Right ventricle myocardium superior (tissue), 1 donor: ENCODE measurements at places on chromosomes 1 and 21. TPM values are rescaled to one million over a fixed set of nuclear protein-coding genes. Genes with fewer than 3 reads are reported as not detected.
A peak's percentile ranks its signal among the peaks of the same experiment; 100 is the strongest.

- DNase-seq, result no peak
Observed at GRCh38 chr21:40120940-40121575, 253.8 kb downstream of the PCP4 start.

DNA sequence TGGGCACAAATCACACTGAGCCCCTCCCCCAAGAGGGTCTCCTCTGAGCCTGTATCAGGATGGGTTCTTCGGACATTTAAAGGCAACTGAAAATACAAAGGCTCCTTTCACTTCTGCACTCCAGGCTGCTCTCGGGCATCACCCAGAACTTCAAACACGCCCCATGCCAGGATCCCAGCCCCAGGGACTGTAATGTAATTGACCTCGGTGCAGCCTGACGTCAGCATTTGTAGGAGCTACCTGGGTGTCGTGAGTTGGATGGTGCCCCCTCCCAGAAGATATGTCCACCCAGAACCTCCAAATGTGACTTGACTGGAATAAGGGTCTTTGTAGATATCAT is 95.2 kb downstream of the PSMG1 start:
- no peak for DNase-seq

DNA sequence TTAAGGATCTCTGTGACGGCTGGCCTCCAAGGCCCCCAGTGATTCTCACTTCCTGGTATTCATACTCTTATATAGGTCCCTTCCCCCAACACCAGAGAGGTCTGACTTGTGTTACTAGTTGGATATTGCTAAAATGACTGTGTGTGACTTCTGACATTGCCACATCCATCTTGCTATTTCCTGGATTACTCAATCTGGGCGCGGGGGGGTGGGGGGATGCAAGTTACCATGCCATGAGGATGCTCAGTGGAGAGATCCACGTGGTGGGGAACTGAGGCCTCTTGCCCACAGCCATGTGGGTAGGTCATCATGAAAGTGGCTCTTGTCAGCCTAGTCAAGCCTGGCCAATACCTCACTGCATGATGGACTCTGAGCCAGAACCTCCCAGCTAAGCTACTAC is 117.0 kb downstream of the UBE2U start:
- DNase-seq, result no peak

- DNase-seq, result no peak
Observed at GRCh38 chr1:215146240-215146975, 63.9 kb downstream of the KCNK2 start.

- no peak for DNase-seq
Observed at GRCh38 chr1:155033524-155033923, at the start of the genes DCST1 and DCST2. DCST1 (plus strand) TSS chr1:155033824; CDS start chr1:155034037, 213 bp downstream. DCST2 (minus strand) TSS chr1:155033781; CDS start chr1:155033701, 80 bp downstream.

DNA sequence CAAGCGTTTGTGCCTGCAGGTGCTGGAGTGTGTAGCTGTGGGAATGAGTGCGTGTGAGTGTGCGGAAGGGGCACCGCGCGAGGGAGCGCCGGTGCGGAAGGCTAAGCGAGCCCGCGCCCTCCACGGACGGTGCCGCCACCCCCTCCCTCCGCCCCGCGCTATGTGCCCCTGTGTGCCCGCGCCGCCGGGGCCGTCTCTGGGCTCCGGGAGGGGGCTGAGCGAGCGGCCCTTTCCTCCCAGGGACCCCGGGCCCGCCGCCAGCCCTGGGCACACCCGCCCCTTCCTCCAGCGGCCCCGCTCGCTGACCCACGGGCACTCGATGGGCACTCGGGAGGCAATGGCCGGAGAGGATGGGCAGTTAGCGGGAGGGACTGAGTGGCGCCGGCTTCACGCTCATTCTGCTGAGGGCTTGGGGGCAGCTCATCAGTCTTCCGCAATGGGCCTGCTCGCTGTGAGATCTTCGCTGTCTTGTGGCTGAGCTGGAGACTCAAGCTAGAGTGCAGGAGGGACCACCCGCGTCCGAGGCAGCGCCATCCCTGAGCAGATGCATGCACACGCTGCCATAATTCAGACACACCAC is 8.6 kb upstream of the ADGRB2 start:
- peak; percentile 30 for DNase-seq

DNA sequence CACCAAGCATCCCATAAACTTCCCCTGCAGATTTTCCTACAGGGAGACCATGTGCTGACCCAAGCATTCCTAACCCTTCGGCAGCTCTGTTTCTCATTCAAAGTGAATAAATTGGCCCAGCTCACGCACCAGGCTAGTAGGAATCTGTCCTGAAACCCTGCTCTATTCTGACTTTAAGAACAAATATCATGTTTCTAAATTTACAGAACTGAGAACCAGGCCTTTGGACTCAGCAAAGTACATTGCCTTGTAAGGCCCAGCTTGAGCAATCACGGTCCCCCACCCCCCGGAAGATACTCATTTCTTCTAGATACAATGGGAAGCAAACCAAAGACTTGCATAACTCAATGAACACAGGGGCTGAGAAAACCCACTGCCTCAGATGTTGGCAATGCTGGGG is 160.1 kb upstream of the NFIA start:
- peak; percentile 72 for DNase-seq

DNA sequence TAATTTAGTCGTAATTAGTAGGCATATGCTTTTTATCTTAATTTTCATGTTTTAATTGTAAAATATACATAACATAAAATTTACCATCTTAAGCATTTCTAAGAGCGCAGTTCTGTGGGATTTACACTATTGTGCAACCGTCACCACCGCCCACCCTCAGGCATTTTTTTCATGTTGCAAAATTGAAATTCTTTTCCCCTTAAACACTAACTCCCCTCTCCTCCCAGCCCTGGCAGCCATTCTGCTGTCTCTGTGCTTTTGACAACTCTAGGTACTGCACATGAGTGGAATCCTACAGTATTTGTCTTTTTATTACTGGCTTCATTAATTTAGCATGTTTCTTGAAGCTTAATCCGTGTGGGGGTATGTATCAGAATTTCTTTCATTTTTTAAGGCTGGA is 7.8 kb downstream of the PIK3CD start:
- no peak for DNase-seq

DNA sequence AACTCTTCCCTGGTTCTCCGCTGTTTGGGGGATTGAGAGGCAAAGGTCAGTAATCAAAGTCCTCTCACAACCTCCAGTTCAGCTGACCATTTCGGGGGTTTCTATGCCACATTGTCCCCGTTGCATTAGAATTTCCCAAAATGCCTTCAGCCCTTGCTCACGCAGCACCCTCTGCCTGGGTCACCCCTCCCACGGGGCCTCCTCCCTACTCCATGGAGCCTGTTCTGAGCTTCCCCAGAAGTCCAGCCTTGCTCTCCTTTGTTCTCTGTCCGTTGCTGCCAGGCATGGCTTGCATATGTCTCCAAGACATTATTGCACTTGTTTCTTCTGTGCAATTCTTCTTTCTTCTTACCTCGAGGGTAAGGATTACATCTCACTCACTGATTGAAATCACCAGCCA is 16.5 kb downstream of the DMRTB1 start:
- no peak for DNase-seq

ITLN1 gene
- 2.3 TPM for total RNA-seq

SLFNL1 gene
- 0.22 TPM for total RNA-seq

TMEM82 gene
- total RNA-seq, result not detected

MYOG gene
- not detected for total RNA-seq

CA6 gene
- not detected for total RNA-seq

MIXL1 gene
- not detected for total RNA-seq

IGSF5 gene
- total RNA-seq, result 4.1 TPM
